ENCODE measurements at places on chromosomes 6 and 20.

- DNase-seq: no peak
Measured at GRCh38 chr20:43525021-43525420, 17.5 kb downstream of the L3MBTL1 start.

DNA sequence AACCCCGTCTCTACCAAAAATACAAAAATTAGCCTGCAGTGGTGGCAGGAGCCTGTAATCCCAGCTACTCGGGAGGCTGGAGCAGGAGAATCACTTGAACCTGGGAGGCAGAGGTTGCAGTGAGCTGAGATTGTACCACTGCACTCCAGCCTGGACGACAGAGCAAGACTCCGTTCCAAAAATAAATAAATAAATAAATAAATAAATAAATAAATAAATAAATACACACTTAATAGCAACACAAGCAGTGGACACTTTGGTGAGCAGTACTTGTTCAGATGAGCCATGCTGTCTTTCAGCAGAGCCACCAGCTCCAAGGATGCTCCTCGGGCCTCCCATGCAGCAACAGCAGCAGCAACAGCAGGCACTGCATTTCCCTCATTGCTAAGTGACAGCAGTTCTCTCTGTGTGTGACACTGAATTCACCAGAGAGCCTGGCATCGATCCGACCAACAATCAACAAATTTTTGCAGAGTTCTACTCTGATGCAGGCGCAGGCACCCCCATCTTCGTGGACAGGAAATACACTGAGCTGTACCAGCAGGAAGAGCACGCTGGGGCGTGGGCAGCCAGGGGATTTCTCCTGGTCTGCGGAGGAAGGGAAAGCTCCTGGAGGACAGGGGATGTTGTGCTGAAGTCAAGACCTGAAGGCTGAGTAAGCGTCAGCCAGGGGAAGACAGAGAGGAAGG, 54.0 kb upstream of the SNX9 start:
- DNase-seq: no peak

DNA sequence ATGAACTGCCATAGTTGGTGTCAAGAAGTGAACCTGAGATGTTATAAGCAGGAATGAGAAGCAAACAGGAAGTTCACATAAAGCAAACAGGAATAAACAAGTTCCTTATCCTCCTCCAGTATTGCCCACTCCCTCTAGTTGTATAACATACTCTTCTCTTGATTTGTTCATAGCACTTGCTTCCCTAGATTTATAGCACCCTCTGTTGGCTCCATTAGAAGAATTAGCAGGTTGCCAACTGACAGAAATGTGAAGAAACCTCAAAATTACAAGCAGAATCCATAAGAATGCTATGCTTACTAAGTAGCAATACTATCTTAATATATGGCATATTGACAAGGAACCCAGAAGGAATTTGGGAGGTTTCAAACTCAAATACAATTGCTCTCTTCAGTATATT, 195.4 kb downstream of the TBX18 start:
- peak; percentile 53 for DNase-seq

- DNase-seq: no peak
Measured at GRCh38 chr6:145491126-145491525, 244.2 kb downstream of the EPM2A start.

GRCh38 chr6:1946583-1946982, 298.8 kb downstream of the GMDS start:
- no peak for DNase-seq

DNA sequence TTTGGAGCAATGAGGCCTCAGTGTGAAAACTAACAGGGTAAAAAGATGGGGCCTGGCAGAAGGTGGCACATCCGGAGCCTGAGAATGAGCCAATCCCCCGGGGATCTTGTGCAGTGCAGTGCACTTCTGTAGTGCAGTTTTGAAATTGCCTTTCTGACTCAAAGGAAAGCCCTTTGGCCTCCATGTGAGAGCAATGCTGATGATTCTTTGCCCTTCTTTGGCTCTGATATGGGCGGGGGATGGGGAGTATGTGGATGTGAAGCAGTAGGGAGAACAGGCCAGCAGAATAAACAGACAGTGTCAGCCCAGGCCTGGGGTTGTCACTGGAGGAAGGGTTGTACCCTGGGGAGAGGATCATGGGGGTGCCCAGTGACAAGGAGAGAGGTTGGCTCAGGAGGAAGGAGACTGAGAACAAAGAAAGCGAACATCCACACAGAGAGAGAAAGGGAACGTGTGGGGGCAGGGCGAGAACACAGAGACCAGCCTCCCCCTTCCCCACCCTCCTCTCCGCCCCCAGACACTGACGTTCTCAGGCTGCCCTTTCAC, 351.2 kb downstream of the CDC5L start:
- peak; percentile 83 for DNase-seq

DNA sequence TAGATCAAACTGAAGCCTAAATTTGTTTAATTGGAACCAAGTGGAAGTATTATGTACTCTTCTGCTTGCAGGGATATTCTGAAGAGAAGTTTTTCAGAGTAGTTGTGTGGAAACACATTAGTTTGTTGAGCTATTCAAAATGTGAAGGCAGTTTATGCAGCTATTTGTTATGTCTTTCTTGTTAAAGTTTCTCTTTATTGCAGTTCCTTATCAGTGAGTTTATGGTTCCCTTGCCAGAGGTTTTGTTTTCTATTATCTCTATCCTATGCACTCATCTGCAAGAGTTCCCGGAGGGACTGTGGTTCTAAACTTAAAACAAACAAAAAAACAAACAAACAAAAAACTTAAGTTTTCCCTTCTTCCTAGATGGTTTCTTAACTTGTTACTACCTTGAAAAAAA, 143.7 kb upstream of the SLC22A16 start:
- DNase-seq: no peak

DNA sequence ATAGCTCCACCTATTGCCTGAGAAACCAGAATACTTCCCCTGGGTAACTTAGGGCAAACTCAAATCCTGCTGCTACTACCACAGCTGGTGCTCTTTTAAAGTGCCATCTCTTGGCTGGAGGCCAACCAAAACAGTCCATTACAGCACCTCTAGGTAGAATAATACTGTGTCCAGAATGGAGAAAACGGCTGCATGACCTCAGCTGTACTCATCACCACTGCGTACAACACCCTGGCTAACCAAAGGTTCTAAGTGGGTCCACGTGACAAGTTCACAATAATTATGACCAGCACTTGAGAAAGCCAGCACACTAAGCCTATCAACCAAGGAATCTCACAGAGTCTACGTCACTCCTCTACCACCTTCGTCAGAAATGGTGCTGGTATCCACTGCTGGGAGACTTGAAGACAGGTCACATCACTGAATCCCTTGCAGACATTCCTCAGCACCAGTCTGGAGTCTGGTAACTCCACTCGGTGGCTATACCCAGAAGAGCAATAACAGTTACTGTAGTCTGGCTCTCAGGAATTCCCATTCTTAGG, 40.9 kb upstream of the PKIB start:
- DNase-seq: peak; percentile 5

GRCh38 chr6:36323062-36323461, 13.6 kb downstream of the BNIP5 start:
- DNase-seq: peak; percentile 39

- DNase-seq: peak; percentile 76
Measured at GRCh38 chr6:116266803-116267202, 12.9 kb downstream of the TSPYL1 start.

GRCh38 chr6:133817460-133818047, 71.4 kb upstream of the TCF21 start:
- DNase-seq: no peak

DNA sequence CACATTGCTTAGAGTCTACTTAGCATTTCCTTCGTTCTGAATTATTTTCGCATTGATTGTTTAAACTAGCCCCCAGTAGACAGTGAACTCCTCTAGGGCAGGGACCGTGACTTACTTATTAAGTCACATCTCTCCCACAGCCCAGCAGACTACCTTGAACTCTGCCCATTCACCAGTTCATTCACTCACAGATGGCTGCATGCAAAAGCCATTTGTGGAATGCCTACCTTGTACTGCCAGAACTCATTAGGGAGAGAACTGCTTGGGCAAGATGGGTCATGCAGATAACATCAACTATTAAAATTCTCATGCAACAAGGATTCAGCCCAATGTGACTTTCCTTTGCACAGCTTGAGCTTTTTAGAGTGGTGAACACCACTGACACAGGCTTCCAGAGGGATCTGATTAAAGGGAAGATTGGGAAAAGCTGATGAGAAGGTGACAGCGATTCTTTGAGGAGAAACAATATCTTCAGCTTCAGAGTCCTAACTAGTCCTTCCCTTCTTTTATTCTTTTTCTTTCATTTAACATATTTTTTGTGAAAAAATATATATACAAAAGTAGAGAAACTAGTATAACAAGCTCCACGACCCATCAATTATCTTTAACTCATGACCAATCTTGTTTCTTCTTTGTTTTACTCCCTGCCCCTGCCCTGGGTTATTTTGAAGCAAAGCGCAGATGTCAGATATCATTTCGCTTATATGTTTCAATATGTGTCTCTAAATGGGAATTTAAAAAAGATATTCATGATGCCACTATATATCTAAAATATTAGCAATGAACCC, 273.9 kb downstream of the CDC5L start:
- DNase-seq: peak; percentile 83

- DNase-seq: no peak
Measured at GRCh38 chr20:38245753-38246152, 14.8 kb downstream of the KIAA1755 start.

DNA sequence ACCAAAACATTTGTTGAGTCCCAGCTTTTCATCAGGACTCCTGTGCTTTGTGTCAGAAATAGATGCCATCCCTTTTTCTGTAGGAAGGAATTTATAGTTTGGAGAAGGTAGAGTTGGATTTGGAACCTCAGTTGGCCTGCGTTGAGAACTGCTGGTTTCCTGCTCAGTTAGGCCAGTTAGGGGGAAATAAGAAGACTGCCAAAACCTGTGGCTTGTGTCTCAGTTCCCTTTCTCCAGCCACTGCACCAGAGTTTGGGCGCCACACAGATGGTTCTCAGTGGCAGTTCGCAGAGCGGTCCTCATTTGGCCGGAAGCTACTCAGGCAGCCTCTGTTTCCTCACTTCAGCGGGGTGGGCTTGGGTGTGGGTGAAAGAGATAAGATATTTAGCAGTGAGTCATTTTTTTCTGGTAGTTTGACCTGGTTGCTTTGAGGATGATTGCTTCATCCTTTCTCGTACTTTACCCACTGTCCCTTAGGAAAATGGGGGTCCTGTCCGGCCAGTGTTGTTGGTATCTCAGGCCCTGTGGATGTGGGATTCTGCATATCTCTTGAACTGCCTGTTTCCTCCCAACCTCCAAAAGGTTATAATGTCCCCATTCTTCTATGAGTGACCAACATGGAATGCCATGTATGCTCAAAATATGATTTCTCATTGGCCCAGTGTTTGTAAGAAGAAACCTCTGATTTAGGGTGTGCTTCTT, 53.7 kb downstream of the JARID2 start:
- peak; percentile 48 for DNase-seq

- DNase-seq: no peak
Measured at GRCh38 chr6:155939253-155939652, 483.6 kb upstream of the NOX3 start.

DNA sequence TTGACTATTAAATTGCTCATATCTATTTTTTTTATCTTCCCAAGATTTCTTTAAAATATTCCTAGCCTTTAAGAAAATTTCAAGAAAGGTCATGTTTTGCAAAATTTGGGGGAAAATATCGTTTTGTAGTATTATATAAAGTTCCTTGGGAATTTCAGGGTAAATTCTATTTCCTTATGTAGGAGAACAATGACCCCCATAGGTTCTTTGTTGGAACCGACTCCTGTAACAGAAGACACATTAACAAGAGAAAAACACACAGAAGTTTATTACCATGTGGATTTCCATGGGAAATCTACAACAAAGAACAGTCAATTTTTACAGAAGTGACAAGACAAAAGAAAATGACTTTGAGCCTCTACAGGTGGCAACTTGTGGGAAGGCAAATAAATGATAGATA, 68.1 kb downstream of the ADGB start:
- no peak for DNase-seq

DNA sequence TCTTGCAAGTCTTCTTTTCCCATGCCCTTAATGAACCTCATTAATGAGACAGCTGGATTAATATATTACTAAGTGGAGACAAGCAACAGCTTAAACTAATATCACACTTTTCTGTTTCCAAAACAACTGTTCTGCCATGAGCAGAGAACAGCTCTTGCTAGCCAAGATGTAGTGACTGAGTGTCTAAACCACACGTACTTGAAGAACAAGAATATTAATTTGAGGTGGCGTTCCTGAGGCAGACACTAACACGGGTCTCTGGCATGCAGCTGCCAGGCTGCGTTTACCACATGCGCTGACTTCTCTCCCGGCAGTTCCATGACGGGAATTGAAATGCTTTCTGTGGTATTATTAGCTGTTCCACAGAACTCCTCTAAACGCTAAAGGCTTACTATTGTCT, 80.6 kb downstream of the FNDC1 start:
- peak; percentile 62 for DNase-seq

GRCh38 chr6:29561091-29561490, 1.6 kb upstream of the UBD start:
- no peak for DNase-seq

DNA sequence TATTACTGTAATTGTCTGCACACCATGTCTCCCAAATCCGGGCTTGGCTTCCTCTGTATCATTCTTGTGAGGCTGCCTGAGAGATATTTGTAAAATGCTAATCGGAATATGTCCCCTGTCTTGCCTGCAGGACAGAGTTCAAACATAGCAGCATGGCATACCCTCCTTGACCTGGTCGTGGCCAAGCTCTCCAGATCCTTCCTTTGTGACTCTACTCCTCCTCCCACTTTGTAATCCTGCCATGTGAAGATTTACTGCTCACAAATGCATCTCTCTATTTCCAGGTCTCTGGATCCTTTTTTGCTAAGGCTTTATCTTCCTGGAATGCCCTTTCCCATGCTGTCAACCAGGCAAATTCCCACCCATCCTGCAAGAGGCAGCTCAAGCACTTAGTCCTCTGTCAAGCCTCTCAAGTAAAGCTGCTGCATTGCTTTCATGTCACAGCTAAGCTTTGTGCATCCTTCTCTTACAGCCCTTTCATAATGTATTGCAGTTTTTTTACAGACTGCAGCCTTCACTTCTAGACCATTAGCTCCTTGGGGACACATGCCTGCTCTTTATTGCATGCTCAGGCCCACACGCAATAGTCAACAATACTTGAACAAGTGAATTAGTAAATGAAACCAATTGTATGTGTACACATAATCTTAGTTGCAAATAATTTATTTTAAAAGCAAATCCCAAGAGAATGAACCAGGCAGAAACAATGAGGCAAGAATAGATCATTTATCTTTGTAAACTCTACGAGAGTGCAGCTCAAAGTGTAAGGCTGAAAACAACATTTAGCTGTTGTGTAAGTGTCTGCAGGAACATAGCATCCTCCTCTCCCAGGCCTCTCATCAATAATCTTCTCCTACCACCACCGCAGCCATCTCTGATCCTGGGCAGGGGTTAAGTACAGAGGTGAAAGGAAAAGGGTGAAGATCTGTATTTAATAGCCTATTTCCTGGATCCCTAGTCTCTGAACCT, 45.8 kb downstream of the HIVEP2 start:
- no peak for DNase-seq

Data from GM23248 (cell line).